NCI-H510A treated with DMSO at 0.1 percent for 48 hours (cell line): ENCODE measurements at places on chromosomes 5 and 9.

DNA sequence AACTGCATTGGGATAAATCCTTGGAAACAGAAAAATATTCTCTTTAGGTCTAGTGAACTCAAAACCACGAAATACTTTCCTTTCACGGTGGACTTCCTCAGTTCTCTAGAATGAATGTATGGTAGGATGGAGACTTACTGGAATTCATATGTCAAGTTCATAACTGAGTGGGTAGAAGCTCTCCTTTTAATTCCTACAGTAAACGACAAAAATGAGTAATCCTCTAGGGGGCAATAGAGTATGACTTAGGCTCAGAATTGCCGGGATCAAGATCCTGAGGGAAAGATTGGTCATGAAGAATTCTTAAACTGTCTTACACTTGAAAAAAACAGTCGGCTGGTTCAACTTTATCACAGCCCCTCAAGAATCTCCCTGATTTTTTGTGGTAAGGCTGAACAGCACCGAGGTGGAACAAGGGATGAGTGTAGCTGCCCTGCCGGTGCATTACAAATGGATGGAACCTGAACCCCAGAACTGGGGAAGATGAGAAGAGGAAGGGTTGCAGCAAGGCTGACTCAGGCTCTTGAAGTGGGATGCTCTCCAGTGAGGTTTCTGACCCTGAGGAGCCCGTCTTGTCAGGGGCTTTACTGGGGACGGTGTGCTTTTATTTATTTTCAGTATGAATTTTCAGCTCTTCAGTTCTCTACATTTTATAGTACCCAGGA lies 14.0 kb upstream of the LOX start:
- DNase-seq = no peak

DNA sequence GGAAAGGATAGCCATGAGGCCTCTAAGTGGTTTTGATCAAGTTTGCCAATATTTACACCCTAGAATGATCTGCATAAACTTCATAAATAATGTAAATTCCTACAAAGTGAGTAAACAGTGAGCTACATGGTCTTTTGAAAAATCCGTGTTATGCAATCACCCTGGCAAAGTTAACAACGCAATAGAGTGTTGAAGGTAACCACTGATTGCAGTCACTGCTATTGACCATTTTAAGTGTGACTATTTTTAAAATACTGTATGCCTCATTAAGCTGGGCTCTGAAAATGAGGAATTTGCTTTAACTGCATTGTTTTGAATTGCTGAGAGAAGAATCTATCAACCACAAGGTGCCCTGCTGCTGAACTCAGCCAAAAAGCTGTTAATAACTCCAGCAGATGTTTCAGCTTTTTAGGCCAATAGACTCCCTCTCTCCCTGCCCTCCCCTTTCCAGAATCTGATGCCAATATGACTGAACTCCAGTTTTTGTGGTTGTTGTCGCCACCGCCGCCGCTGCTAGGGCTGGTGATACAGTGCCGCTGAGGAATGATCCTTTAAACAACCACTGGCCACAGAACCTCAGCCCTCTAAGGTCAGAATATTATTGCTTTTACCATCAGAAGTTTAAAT lies 35.3 kb upstream of the SMARCA2 start:
- no peak for DNase-seq

GRCh38 chr9:132873403-132873802 lies 4.7 kb downstream of the AK8 start:
- DNase-seq = no peak

DNA sequence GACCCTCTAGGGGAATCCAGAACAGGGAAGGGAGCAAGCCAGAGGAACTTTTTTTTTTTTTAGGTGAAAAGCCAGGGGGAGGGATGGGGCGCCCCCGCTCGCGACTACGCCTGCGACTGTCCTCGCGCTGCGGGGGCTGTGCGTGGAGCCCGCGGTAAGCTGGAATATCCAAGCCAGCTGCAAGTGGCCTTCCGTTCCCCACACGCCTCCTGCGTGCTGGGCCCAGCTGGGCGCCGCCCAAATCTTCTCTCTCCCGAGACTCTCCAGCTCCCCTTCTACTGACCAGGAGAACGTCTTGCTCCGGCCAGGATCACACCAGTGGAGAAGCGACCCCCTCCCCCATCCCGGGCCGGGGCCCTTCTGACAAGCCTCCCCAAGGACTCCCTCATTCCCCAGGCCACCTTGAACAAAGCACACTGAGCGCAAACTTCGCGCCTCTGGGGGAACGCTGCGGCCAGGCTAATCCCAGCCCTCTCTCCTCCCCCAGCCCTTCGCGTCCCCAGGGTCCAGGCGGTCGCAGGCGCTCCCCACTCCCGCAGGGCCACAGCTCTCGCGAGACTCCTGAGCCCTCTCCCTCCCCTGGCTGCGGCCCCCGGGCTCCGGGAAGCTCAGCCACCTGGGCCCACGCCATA lies 6.6 kb downstream of the BARX1 start:
- no peak for DNase-seq

DNA sequence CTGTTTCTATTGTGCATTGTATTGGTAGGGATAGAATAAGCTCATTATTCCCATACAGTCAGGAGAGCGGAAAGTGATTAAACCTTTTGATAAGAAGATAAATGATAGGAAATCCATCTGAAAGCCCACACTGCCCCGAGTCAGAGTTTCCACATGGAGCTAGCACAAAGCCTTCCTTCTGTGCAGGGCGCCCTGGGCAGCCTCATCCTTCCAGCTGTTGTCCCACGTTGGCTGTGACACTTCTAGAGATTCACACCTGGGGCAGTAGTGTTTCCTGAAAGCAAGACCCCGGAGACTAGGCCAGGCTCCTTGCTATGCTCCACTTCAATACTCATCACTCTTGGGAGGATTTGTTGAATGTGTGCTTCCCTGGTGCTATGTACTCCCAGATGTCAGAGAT lies 172.4 kb downstream of the SEMA6A start:
- no peak for DNase-seq

DNA sequence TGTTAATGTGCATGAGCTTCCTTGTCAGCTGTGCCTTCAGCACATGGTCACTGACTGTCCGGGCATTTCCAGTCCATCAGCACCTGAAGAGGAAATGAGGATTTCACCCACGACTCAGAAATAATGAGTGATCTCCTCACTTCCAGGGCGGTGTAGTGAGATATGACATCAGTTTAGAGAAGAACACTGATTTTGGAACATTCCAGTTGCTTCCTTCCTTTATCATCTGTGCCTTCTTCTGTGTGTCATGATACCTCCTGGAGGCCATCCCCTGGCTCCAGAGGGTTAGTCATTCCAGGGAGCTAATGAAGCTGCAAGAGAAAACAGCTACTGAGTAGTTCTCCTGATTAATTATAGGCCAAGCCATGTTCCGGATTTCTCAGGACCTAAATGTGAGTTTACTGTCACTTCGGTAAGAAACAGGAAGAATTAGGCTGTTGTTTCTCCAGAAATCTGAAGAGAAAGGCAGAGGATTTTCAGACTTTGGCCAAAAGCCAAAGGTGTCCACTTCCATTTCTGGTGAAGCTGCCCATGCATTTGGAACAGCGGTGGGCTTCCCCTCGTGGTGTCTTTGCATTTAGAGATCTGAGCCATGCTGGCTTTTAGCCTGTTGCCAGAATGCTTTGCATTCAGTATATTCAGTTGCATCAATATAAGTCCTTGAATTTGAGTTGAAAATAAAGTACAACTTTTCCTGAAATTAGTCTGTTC lies 161.3 kb upstream of the OTULINL start:
- DNase-seq = no peak

DNA sequence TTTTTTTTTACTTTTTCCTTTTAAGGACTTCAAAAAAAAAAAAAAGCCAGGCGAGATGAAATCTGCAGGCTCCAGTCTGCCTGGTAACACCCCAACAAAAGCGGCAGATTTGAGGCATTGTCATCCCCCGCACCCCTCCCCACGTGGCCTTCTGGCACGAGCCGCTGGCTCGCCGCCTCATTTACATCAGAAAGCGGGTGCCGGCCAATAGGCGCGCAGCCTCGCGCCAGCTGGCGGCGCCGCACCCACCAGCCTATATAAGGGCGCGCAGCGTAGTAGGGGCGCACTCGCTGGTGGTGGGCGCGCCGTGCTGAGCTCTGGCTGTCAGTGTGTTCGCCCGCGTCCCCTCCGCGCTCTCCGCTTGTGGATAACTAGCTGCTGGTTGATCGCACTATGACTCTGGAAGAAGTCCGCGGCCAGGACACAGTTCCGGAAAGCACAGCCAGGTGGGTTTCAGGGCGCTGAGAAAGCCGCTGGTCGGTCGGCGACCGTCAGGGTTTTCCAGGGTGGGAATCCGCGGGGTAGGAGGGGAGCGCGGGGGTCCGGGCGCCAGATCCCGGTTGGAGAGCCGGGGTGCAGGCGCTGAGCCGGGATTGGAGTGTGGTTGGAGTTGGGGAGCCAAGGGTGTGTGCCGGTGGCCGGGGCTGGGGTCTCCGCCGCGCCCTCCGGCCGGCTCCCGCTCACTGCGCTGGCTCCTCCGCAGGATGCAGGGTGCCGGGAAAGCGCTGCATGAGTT lies at the start of gene GADD45G:
Gene GADD45G (plus strand): TSS at position 284 of the 736 bp plus-strand sequence. CDS start 110 bp downstream, at position 394.
- peak; percentile 83 for DNase-seq

GRCh38 chr9:114394523-114395333 lies 6.9 kb upstream of the AKNA start:
- DNase-seq = no peak

GRCh38 chr5:74767579-74767913 lies 497 bp downstream of the NSA2 start:
- no peak for DNase-seq

- DNase-seq = no peak
These were observed 44.7 kb downstream of the FANCC start for GRCh38 chr9:95272830-95273229.

DNA sequence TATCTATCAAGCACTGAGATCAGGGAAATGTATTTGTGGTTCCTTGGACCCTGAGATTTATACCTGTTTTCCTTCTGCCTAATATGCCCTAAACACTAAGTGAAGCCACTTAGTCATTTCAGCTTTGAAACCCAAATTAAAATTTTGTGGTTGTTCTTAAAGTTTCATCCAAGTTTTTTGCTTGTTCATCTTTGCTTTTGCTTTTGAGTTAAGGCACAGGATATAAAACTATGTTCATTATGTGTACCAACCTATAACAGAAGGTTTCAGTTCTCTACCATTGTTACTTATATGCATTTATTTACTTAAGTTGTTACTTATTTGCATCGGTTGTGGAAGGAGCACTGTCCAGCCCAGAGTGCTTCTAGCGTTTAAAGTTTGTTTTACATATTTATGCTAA lies 382.3 kb downstream of the PTPRD start:
- DNase-seq = no peak

GRCh38 chr5:124199893-124200292 lies 546.5 kb downstream of the ZNF608 start:
- DNase-seq = no peak

GRCh38 chr9:19409401-19410194 lies 789 bp downstream of the ACER2 start:
- DNase-seq = no peak

- no peak for DNase-seq
These were observed 126.4 kb upstream of the COL5A1 start for GRCh38 chr9:134515026-134515821.

DNA sequence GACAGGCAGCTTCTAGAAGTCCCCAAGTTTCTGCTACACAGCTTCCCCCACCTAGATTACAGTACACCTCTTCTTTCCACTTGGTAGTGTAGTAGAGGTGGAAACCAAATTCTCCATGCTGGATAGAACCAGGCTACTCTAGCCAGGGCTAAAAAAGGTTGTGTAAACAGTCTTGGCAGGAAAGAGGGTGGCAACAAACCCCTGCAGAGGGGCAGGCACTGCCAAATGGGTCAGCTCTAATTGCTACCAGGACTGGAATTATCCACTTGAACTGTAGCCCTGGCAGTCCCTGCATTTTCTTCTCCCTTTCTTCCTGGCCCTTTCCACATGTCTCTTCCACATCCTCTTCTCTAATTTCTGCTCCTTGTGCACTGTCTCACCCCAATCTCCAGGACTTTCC lies 24.8 kb downstream of the RANBP3L start:
- no peak for DNase-seq

DNA sequence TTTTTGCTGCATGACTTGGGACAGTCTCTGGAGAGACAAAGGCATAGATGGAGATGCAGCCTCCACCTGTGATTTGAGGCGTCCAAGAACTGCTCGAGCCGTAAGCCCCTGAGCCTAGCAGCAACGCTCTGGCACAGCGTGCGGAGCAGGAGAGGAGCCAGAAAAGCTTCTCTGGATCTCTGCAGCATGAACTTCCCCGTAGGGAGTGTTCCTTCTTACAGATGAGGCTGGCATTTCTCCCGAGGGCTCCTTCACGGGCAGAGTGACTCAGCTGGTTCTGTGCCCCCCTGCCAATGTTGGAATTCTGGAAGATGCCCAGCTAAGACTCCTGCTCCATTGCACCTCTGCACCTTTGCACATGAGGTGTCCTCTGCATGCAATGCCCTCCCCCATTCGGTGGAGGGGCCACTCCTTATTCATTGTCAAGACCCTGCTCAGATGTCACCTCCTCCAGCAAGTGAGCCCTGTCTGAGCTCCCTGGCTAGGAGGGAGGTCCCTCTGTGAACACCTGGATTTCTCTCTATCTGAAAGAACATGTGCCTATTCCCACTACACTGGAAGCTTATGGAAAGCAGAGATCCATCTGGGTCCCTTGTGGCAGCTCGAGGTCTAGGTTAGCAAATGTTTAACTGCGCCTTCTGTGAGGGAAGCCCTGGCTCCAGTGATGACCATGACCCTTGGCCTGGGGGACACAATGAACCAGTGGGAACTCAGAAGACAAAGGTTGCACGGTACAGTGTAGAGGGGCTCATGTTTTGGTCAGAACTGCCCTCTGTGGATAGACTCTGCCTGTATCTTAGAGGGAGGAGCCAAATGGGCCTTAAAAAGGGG lies 39.6 kb downstream of the SH3PXD2B start:
- no peak for DNase-seq

DNA sequence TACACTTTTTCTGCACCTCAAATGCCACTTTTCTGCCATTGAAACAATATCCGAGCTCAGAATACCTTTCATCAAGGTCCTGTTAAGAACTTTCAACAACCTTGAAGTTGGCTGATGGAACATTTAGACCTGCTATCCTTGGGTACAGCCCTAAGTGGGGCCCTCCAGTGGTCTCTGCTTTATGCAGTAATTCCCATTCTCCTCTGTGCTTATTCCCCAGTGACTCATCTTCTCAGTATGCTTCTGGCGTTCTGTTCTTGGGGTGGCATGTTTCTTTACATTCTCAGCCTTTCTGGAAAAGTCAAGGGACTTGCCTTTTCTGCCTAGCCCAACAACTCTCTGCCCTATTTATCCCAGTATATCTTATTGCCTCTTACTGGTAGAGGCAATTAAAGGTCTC lies 7.1 kb downstream of the ANP32B start:
- DNase-seq = no peak

DNA sequence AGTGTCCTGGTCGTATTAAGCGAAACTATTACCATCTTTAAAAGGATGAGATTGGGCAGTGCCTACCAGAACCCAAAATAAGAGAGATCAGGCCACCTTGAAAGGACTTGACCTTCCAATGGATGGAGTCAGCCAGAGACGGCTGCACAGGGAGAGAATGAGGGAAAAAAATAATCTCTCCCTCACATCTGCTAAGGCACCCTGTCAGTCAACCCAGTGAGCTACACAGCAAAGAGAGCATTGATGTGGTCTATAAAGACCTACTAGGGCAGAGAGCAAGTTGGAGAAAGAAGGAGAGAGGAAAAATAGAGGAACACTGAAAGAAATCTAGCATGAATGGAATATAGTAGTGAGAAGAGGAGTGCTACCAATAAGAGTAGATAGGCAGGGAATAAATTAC lies 68.0 kb upstream of the FTMT start:
- no peak for DNase-seq
